ENCODE measurements at places on chromosomes 13 and 19. TPM values are rescaled to one million over a fixed set of nuclear protein-coding genes. Genes with fewer than 3 reads are reported as not detected.

- H3K27ac ChIP-seq, result no peak overlapping the region
- H3K27me3 ChIP-seq, result no peaks in the 10 kb centered on the region
- H3K4me1 ChIP-seq, result peaks cover 28% of the 10 kb centered on the region
- no peaks in the 10 kb centered on the region for H3K36me3 ChIP-seq
Observed at GRCh38 chr19:9782338-9782737, 13.8 kb upstream of the ZNF846 start.

DNA sequence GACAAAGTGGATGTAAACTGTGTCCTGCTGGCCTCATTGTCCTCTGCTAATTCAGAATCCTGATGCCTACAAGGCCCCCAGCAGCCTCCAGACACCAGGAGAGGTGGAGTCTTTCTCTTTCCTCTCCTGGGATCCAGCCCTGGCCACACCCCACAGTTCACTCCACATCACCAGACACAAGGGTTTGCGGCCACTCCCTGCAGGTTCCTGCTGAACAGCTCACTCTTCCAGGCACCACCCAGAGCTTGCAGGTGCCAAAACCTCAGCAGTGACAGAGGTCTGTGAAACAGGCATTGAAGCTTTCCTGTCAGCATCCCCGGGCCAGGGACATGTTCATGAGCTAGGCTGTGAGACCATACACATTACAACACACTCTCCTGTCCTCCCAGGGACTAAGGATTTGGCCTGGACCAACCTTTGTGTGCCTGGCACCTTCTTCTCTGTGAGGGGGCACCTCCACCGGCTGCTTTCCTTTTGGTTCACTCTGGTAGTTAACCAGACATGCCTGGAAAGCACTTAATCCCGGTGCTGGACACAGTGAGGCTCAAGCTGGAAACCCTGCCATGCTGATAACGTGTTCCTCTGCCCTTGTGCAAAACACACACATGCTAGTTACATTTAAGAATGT is 11.1 kb upstream of the ATP12A start:
- H3K36me3 ChIP-seq, result no peaks in the 10 kb centered on the region
- H3K4me1 ChIP-seq, result peaks cover 10% of the 10 kb centered on the region
- DNase-seq, result no peak
- H3K27me3 ChIP-seq, result peaks cover 12% of the 10 kb centered on the region
- no peak overlapping the region for H3K4me3 ChIP-seq

Gene ZNF525
- 14.5 TPM for total RNA-seq

Gene ZFP14
- total RNA-seq, result 6.8 TPM

- H3K4me1 ChIP-seq, result peaks cover 13% of the 10 kb centered on the region
- no peak within 1 kb of the TSS for H3K27ac ChIP-seq
- H3K4me3 ChIP-seq, result no peak within 1 kb of the TSS
- H3K36me3 ChIP-seq, result no peaks in the 10 kb centered on the region
- peak; percentile 68 for DNase-seq
Observed at GRCh38 chr19:1000095-1000494, at the start of gene GRIN3B. Gene GRIN3B (plus strand): TSS chr19:1000419. CDS start chr19:1000438, 19 bp downstream.

GRCh38 chr13:100987948-100988347 is 313.4 kb upstream of the TMTC4 start:
- H3K27me3 ChIP-seq, result no peaks in the 10 kb centered on the region
- no peak for DNase-seq
- no peak overlapping the region for H3K27ac ChIP-seq
- H3K36me3 ChIP-seq, result no peaks in the 10 kb centered on the region

- no peaks in the 10 kb centered on the region for H3K36me3 ChIP-seq
- H3K27ac ChIP-seq, result no peak overlapping the region
Observed at GRCh38 chr13:101346942-101347728, 69.2 kb downstream of the NALCN start.

Gene SIGLEC6
- 0.29 TPM for total RNA-seq

Gene MIA
- total RNA-seq, result 0.89 TPM

GRCh38 chr19:40716031-40716481 is 630 bp downstream of the COQ8B start:
- no peaks in the 10 kb centered on the region for H3K27me3 ChIP-seq
- peaks cover 76% of the 10 kb centered on the region for H3K4me1 ChIP-seq

- DNase-seq, result no peak
- H3K27me3 ChIP-seq, result no peaks in the 10 kb centered on the region
- no peak overlapping the region for H3K27ac ChIP-seq
- no peak overlapping the region for H3K4me3 ChIP-seq
- no peaks in the 10 kb centered on the region for H3K36me3 ChIP-seq
Observed at GRCh38 chr19:30900051-30900450, 449.2 kb downstream of the TSHZ3 start.

Gene PDX1
- total RNA-seq, result not detected

- DNase-seq, result peak; percentile 20
- H3K4me1 ChIP-seq, result no peaks in the 10 kb centered on the region
Observed at GRCh38 chr19:23075031-23075733, 41.6 kb upstream of the ZNF730 start.

Gene KLK2
- not detected for total RNA-seq

- H3K36me3 ChIP-seq, result no peaks in the 10 kb centered on the region
- no peak overlapping the region for H3K27ac ChIP-seq
- DNase-seq, result peak; percentile 68
- peaks cover 8% of the 10 kb centered on the region for H3K27me3 ChIP-seq
- H3K4me1 ChIP-seq, result peaks cover 5% of the 10 kb centered on the region
Observed at GRCh38 chr13:27359199-27359821, 65.1 kb upstream of the GTF3A start.

- peak; percentile 54 for DNase-seq
- H3K27me3 ChIP-seq, result no peaks in the 10 kb centered on the region
- no peaks in the 10 kb centered on the region for H3K4me1 ChIP-seq
- H3K36me3 ChIP-seq, result no peaks in the 10 kb centered on the region
Observed at GRCh38 chr13:89066868-89067466, 1395.8 kb downstream of the SLITRK5 start.

Gene PEAK3
- total RNA-seq, result 0.17 TPM

DNA sequence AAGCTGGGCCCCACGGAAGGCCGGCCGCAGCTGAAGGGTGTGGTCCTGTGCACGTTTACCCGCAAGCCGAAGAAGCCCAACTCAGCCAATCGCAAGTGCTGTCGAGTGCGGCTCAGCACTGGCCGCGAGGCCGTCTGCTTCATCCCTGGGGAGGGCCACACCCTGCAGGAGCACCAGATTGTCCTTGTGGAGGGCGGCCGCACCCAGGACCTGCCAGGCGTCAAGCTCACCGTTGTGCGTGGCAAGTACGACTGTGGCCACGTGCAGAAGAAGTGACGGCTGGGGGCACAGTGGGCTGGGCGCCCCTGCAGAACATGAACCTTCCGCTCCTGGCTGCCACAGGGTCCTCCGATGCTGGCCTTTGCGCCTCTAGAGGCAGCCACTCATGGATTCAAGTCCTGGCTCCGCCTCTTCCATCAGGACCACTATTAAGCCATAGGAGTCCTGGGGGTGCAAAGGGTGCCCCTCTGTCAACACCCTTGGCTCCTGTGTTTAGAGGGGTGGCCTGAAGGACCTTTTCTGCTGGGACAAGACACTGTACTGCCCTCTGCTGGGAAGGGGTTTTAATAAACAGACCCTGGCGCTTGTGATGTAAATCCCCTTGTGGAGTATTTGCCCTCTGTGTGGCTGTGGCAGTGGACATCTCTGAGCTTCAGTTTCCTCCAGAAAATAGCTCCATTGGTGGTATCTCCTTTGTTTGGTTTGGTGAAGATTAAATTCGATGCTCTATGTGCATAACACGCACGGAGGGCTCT is 1.9 kb downstream of the MRPS12 start:
- peaks cover 30% of the 10 kb centered on the region for H3K36me3 ChIP-seq
- H3K4me1 ChIP-seq, result peaks cover 33% of the 10 kb centered on the region
- no peaks in the 10 kb centered on the region for H3K27me3 ChIP-seq
- H3K27ac ChIP-seq, result no peak overlapping the region
- peak overlapping the region; percentile 85 for H3K4me3 ChIP-seq

Gene WDR18
- total RNA-seq, result 39.2 TPM

GRCh38 chr19:52536448-52536800 is 9.0 kb downstream of the ZNF808 start:
- H3K4me1 ChIP-seq, result peaks cover 44% of the 10 kb centered on the region
- DNase-seq, result peak; percentile 64
- H3K27me3 ChIP-seq, result no peaks in the 10 kb centered on the region
- H3K4me3 ChIP-seq, result peak overlapping the region; percentile 84
- peak overlapping the region; percentile 97 for H3K27ac ChIP-seq
- H3K36me3 ChIP-seq, result peaks cover 68% of the 10 kb centered on the region

GRCh38 chr19:21851596-21852345 is 15.8 kb upstream of the ZNF43 start:
- peak overlapping the region; percentile 90 for H3K4me3 ChIP-seq
- H3K27me3 ChIP-seq, result no peaks in the 10 kb centered on the region
- peak overlapping the region; percentile 95 for H3K27ac ChIP-seq
- H3K36me3 ChIP-seq, result peaks cover 53% of the 10 kb centered on the region

DNA sequence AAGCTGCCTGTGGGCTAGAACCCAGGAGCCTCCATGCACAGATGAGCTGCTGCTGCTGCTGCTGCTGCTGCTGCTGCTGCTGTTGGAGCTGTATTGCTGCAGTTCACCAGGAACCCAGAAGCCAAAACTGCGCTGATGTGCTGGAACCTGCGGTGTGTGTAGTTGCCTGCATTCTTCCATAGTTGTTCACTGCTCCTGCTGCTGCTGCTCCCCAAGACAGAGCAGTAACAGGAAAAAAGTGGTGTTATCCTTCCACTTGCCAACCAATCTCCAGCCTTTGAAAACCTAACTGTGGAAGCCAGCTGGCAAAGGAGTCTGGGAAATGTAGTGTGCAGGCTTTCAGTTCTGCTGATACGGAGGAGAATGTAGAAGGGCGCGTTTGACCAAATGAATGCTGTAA is 37.9 kb downstream of the ARHGAP35 start:
- H3K27me3 ChIP-seq, result no peaks in the 10 kb centered on the region
- H3K4me1 ChIP-seq, result peaks cover 11% of the 10 kb centered on the region
- H3K4me3 ChIP-seq, result no peak overlapping the region
- no peaks in the 10 kb centered on the region for H3K36me3 ChIP-seq
- no peak overlapping the region for H3K27ac ChIP-seq

- H3K27me3 ChIP-seq, result peaks cover 20% of the 10 kb centered on the region
- no peaks in the 10 kb centered on the region for H3K4me1 ChIP-seq
- H3K36me3 ChIP-seq, result no peaks in the 10 kb centered on the region
- no peak overlapping the region for H3K27ac ChIP-seq
Observed at GRCh38 chr19:39582442-39582841, 19.9 kb upstream of the LGALS13 start.

Gene MYPOP
- total RNA-seq, result 11.4 TPM

DNA sequence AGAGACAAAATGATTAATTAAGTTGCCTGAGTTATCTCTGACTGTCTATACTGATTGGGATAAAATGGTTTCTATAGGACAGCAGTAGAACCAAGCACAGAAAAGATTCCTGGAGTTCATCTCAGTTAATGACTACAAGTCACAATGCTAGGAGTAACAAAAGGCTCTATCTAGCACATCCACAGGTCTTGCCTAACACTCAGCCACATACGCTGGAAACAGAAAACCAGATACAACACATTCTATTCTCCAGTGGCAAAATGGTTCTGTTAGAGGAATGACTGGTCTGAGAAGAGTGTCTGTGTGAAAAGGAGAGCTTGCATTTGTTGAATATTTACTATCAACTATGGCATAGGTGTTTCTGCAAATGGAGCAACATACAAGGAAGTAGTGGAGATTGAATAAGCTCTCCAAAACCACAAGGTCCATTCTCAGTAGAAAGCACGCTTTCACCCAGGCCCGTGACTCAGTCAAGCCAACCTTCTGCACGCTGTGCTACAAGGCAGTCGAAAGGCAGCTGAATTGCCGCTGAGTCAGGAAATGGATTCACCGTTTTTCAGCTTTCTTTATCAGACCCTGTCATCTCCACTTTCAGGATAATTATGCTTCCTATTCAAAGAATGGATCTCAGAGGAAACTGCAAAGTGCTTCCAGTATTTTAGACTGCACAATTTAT is 761.5 kb downstream of the EFNB2 start:
- H3K4me1 ChIP-seq, result no peaks in the 10 kb centered on the region
- H3K27ac ChIP-seq, result no peak overlapping the region
- no peak for DNase-seq
- H3K27me3 ChIP-seq, result no peaks in the 10 kb centered on the region
- no peak overlapping the region for H3K4me3 ChIP-seq

DNA sequence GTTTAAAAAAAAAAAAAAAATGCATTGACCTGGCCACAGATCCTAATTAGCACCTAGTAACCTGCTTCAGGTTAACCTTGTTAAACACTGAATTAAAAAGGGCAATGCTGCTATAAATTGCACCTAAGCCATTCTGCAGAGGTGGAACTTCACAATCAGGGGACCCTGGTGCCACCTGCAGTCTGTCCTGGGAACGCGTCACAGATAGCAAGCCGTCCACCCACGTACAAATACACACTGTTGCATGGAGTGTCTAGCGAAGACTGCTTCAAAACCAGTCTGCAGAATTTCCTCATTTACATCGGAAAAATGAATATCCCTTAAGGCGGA is 169.3 kb downstream of the COL4A1 start:
- peaks cover 10% of the 10 kb centered on the region for H3K4me1 ChIP-seq
- peaks cover 49% of the 10 kb centered on the region for H3K27me3 ChIP-seq
- H3K36me3 ChIP-seq, result no peaks in the 10 kb centered on the region
- DNase-seq, result peak; percentile 24

Gene DIRAS1
- not detected for total RNA-seq

- no peak overlapping the region for H3K4me3 ChIP-seq
- DNase-seq, result no peak
- H3K4me1 ChIP-seq, result no peaks in the 10 kb centered on the region
- H3K27me3 ChIP-seq, result no peaks in the 10 kb centered on the region
- no peak overlapping the region for H3K27ac ChIP-seq
Observed at GRCh38 chr19:44345959-44346358, 10.5 kb downstream of the ZNF112 start.

DNA sequence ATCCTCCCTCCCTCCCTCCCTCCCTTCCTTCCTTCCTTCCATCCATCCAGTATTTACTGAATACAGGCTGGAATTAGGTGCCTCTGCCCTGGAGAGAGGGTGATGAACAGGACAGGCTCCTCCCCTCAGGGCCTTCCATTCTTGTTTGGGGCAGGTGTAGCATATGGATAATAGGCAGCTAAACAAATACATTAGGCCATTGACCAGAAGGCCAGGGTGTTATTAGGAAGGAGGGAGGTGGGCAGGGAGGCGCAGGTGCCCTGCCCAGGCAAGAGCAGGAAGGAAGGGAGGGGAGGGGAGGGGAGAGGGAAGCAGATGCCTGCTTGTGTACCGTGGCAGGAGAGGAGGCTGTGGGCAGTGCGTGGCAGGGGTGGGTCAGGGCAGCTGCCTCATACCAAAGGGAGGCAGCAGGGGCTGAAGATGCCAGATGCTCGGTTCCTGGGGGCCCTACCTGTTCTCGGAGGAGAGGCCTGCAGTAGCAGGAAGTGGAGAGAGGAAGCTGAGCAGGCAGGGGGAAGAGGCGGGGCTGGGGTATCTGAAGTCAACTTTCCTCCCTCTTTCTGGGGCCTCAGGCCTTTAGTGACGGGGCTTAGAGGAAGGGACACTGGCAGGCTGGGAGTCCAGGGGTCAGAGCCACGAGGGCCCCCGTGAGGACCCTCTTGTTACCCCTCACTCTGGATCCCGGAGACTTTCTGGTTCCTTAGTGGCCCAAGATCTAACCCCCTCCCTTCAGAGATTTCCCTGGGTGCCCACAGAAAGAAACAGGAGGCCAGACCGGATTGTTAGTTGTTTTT is at the start of gene RINL:
Gene RINL (minus strand): TSS at position 495 of the 794 bp plus-strand sequence. CDS start 1,533 bp downstream, outside the sequence.
- H3K27ac ChIP-seq, result peak within 1 kb of the TSS; percentile 98
- no peaks in the 10 kb centered on the region for H3K27me3 ChIP-seq
- peak within 1 kb of the TSS; percentile 94 for H3K4me3 ChIP-seq
- peaks cover 41% of the 10 kb centered on the region for H3K4me1 ChIP-seq
- peaks cover 20% of the 10 kb centered on the region for H3K36me3 ChIP-seq

GRCh38 chr19:49557641-49558325 is 22.6 kb downstream of the NOSIP start:
- H3K4me1 ChIP-seq, result peaks cover 84% of the 10 kb centered on the region
- no peaks in the 10 kb centered on the region for H3K27me3 ChIP-seq
- H3K27ac ChIP-seq, result peak overlapping the region; percentile 74
- peak overlapping the region; percentile 84 for H3K4me3 ChIP-seq

Gene KANK3
- total RNA-seq, result 1.3 TPM

Measured in activated CD4-positive, alpha-beta T cell treated with anti-CD3 and anti-CD28 coated beads, Interleukin-2, amount 10 ng/mL, durations not matched to agents 7 days and 5 days (primary cell).